ENCODE measurements at places on chromosomes 7 and 10.

DNA sequence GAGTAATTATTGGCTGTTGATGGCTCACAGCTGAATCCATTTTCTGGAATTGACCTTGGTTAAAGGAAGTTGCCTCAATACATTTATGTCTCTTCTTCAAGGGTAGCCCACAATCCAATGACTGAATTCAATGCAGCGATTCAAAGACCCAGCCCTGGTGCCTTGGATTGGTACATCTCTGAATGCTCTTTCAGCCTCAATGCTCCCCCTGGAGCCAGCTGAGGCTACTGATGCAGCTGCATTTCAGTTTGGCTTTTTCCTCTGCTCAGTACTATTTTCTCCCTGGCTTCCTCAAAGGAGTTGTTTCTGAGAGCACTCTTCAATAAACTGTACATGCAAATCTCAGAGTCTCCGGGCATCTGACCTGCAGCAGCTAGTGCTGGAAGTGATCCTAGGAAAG lies 633 bp upstream of the EBLN1 start:
- no peak for DNase-seq

DNA sequence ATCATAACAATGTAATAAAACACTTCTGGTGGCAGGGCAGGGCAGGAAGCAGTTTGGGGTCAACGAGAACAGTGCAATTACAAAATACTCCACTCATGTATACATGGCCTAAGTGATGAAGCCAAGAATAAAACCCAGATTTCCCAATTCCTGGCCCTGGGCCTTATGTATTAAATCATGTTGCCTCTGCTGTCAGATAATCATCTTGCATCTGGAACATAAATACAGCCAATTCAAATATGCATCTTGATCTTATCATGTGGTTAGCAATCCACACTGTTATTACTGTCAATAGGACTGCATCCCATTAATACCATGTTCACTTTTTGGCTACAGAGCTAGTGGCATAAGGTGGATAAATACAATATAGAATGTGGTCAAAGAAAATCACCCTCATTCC lies 186.5 kb upstream of the SLC25A13 start:
- DNase-seq = no peak

DNA sequence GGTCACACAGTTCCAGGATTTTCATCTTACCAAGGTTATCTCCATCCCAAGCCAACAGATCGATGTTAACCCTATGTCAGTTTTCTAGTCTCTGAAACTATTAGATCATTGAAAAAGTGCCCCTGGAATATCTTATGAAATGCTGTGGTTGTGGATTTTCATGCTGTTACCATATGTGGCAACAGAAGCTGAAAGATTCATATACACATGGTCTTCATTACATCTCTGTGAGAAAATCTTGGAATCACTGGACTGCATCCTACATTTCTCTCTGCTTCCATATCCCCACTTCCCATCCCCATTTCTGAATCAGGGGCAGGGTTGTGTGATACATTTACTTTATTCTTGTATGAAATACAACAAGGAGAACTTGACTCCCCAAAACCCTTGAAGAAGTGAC lies 146.1 kb downstream of the SLC16A9 start:
- DNase-seq = no peak

GRCh38 chr10:89805599-89806013 lies 104.2 kb downstream of the KIF20B start:
- no peak for DNase-seq

- DNase-seq = peak; percentile 90
These were observed 1.8 kb upstream of the SRGN start for GRCh38 chr10:69086001-69086509.

DNA sequence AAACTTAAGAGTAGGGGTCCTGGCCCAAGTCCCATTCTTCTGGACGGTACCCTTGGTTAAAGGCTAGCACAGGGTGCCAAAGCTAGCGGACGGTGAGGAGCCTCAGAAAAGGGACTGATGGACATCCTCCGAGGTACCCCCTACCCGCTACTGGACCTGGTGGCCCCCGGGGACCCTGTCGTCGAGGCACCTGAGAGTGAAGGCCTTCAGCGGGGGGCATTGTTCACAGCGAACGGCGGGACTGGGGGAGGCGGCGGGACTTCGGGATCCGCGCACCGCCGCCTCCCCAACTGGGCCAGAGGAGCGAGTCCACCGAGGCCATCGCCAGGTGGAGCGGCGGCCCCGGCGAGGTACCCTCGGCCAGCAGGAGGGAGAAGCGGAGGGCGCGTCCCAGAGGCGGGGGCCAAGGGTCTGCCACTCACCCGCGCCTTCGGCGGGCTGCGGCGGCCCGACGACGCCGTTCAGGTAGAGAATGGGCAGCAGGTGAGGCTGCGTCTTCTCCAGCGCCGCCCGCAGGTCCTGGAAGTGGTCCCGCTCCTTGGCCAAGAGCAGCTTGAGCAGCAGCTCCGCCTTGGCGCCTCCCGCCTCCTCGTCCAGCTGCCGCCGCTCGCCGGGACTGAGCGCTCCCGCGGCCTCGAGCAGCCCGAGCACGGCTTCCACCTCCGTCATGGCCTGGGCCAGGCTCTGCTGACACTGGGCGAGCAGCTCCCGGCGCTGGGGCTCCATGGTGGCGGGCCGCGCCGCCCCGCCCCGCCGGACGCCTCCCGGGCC lies 575 bp downstream of the DLG5 start:
- peak; percentile 70 for DNase-seq

GRCh38 chr7:128165927-128166420 lies 75.1 kb upstream of the LEP start:
- no peak for DNase-seq

GRCh38 chr10:33493978-33494377 lies 159.5 kb upstream of the NRP1 start:
- DNase-seq = no peak

- no peak for DNase-seq
These were observed 19.2 kb downstream of the TNRC18 start for GRCh38 chr7:5404421-5404826.

GRCh38 chr7:150313367-150313809 lies 9.8 kb upstream of the LRRC61 start:
- no peak for DNase-seq

- DNase-seq = no peak
These were observed 71.6 kb downstream of the ADRA2A start for GRCh38 chr10:111148440-111148839.

- DNase-seq = peak; percentile 75
These were observed 1.5 kb upstream of the KAT6B start for GRCh38 chr10:74824900-74825370.

GRCh38 chr10:61792921-61793320 lies 108.6 kb upstream of the ARID5B start:
- no peak for DNase-seq

- DNase-seq = no peak
These were observed 90.7 kb downstream of the PRKAG2 start for GRCh38 chr7:151786241-151786640.

GRCh38 chr10:33422471-33423153 lies 88.1 kb upstream of the NRP1 start:
- no peak for DNase-seq

GRCh38 chr10:61754587-61755550 lies 92.1 kb downstream of the CABCOCO1 start:
- no peak for DNase-seq

- no peak for DNase-seq
These were observed at the start of gene PTPRZ1 for GRCh38 chr7:121872831-121873288. Gene PTPRZ1 (plus strand): TSS chr7:121873161. CDS start chr7:121873500, 339 bp downstream.

GRCh38 chr10:47279276-47279675 lies 20.7 kb upstream of the GDF10 start:
- DNase-seq = no peak

- peak; percentile 75 for DNase-seq
These were observed 10.9 kb downstream of the CDHR1 start for GRCh38 chr10:84205049-84205852.

DNA sequence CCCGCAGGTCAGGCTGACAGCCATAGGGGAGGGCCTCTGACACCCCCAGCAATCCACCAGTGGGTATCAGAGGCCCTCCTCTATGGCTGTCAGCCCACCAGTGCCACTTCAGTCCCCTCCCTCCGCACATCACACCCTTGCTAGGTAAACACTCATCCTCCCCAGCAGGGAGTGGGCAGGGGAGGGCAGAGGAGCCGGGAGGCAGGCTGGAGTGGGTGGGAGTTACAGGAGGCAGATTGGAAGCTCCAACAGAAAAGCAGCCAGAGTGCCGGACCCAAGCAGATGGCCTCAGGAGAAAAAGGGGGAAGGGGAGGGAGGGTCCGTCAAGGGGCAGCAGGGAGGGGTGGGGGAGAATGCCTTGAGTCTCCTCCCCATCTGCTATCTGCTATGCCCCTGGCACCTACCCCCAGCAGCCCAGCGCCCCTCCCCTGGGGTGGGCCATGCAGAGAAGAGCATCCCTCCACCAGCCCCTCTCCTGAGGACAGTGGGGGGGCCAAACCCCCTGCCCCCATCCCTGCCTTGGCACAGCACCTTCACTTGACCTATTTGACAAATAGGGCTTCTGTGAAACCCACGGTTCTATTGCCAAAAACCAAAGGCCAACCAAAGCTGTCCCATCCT lies 2.4 kb downstream of the RASGEF1A start:
- DNase-seq = no peak

DNA sequence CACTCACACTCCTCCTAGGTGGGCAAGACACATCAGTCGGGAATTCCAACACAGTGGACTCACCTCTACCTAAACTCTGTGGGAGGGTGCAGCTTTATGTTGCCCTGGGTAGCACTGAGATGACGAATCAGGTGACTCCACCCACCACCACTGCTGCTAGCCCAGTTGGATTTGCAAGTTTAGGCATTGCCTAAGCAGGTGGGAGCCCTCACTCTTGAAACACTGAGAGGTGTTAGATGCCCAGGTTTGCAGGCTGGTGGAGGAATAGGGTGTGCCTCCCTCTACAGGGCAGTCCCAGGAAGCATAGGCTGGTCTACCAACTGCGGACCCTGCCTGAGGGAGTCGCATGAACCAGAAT lies 708.9 kb downstream of the POM121L12 start:
- no peak for DNase-seq

DNA sequence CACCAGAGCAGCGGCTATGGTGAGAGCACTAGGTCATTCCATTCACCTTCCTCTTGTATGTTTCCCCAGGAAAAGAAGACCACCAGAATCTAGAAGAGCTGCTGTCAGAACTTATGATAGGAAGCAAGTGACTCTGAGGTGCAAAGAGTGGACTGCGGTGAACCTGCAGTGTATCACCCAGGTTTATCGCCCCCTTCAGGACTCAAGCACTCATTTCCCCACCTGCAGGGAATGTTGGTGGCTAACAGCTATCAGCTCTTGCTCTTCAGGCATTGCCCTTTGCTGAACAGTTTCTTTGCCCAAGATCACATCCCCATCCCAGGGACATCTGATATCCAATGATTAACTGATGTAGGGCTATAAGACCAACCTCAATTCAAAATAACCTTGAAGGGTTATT lies 66.3 kb upstream of the IL6 start:
- peak; percentile 36 for DNase-seq

DNA sequence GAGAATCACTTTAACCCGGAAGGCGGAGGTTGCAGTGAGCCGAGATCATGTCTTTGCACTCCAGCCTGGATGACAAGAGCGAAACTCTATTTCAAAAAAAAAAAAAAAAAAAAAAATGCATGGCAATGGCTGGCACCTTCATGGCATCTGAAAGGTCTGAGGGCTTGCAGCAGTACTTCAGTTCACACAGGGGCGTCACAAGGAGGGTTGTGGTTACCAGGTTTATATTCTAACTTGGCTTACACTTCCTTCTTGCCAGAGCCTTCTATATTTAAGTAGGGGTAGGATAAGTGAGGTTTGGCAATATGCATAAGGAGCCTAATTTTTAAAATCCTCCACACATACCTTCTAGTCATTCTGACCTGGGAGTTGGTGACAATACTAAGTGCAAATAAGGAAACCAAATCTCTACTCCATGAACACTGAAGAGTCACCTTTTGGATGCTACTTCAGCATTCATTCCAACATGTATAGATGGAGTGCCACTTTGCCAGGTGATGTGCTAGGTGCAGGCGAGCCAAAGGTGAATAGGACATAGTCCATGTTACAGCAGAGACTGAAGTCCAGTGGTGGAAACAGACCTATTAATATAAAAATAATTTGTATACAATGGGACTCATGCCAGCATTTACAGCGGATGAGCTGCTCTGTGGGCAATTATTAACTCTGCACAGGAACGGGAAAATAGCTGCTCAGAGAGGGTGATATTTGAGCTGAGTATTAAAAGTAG lies 57.8 kb upstream of the PDCD4 start:
- no peak for DNase-seq

GRCh38 chr10:85231534-85232270 lies 903.3 kb downstream of the CCSER2 start:
- no peak for DNase-seq

- DNase-seq = no peak
These were observed 2.6 kb downstream of the SCART1 start for GRCh38 chr10:133456041-133456951.

DNA sequence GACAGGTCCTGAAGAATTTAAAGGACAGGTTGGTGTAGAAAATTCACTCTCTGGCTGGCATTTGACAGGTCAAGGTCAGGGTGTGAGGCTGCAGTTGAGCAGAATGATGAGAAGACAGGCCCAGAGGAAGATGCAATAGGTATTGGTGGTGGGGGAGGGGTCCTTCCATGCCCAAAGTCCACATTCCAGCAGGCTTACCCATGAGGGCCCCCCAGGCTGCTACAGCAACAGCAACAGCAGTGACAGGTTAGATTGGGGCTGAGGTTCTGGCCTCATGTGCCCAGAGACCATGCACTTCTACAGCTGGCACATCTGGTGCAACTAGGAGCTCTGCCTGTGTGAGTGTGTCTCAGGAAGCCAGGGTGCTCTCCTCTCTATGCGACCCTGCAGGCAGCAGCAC lies 223.5 kb upstream of the GHITM start:
- peak; percentile 52 for DNase-seq

GRCh38 chr7:7582596-7582995 lies 15.9 kb downstream of the MIOS start:
- DNase-seq = no peak

GRCh38 chr10:124173298-124173900 lies 80.0 kb upstream of the CHST15 start:
- DNase-seq = no peak

GRCh38 chr7:100639995-100640516 lies 1.3 kb downstream of the TFR2 start:
- no peak for DNase-seq

DNA sequence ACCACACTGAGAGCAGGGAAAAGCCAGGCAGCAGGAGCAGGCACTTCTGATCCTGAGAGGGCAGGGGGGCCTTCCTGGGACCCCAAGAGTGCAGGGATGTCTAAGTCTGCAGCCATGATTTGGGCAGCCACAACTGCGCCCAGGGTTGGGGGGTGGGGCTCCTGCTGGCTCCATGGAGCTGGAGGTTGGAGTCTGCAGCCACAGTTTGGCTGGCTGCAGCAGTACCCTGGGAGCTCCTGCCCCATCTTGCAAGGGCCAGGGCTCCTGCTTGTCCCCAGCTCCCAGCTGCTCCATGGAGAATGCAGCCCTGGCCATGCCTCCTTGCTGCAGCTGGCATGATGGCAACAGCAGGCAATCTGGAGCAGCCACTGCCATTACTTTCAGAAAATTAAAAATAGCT lies 679.7 kb upstream of the LRRTM3 start:
- no peak for DNase-seq

DNA sequence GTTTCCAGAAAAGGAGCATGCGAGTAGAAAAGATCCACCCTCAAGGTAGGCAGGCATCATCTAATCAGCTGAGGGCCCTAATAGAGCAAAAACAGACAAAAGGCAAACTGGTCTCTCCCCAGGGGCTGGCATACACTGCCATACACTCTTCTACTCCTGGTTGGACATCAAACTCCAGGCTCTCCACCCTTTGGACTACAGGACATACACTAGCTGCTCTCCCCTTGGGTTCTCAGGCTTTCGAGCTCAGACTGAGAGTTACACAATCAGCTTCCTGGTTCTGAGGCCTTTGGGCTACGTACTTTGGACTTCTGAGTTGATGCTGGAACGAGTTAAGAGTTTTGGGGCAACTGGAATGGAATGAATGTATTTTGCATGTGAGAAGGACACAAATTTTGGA lies 50.9 kb upstream of the TM9SF3 start:
- DNase-seq = no peak

- DNase-seq = no peak
These were observed 11.9 kb upstream of the ERVW-1 start for GRCh38 chr7:92489634-92490033.

All from NB4 (cell line).